ENCODE measurements at places on chromosomes 2 and 18.

DNA sequence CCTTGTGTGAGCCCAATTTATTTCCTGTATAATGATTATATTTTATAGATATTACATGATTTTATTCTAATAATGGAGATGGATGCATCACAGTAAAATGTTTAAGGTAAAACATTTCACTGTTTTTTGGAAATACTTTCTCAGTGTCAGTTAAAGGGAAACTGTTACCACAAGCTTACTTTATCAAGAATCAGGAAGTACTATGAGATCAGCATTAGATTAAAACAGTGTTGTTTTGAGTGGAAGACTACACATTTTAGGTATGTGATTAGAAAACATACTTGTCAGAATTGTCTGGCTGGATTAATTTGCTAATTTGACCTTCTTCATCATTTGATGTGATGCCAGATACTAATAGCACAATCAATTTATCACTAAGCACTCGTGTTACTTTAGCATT is at the start of gene HRH4:
Gene HRH4 (plus strand): TSS at position 250 of the 400 bp plus-strand sequence. CDS start 92 bp downstream, at position 342.
- no peak for DNase-seq

- DNase-seq, result no peak
Observed at GRCh38 chr2:174350018-174350417, 15.3 kb downstream of the SP9 start.

- no peak for DNase-seq
Observed at GRCh38 chr2:121608367-121608766, 40.9 kb downstream of the CLASP1 start.

- no peak for DNase-seq
Observed at GRCh38 chr2:37326285-37326684, 1.7 kb upstream of the PRKD3 start.

- no peak for DNase-seq
Observed at GRCh38 chr18:10521566-10521965, 4.3 kb upstream of the NAPG start.

DNA sequence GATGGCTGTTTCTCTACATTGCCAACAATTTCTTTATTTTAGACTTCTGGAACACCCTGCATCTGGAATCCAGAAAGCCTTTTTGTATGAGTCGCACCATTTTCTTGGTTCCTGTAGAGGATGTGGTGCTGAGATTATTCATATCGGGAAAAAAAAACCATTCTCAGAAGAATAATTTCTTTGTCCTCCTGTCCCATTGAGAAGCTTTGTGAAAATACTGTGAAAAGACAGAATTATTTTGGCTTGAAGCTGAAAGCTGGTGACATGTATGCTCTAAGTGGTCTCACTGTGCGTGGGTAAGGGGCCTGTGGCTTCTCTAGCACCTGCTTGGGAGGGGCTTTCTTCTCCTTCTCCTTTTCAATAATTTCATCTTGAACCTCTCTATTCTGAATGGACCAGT is 138.4 kb downstream of the FAM210A start:
- DNase-seq, result no peak

DNA sequence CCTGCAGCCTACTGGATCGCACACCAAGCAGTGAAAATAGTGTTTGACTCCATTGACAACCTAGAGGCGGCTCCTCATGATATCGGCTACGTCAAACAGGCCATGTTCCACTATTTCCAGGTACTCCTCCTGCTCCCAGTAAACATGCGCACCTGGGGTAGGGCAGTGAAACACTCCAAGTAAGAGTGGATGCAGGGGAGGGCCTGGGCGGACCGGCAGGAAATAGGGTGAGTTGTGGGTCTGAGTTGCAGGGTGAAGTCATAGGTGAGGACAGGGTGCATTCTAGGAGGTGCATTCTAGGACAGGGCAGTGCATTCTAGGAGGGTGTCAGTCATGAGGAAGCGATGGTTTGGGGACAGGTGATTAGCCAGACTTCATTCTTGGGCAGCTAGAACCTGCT is 5.0 kb downstream of the NAGK start:
- DNase-seq, result no peak

Measured in activated effector memory CD4-positive, alpha-beta T cell treated with anti-CD3 and anti-CD28 coated beads, Interleukin-2, amount 50 U/mL, for 16 hours (primary cell).